ENCODE measurements at places on chromosomes 7 and 10.
A peak's percentile ranks its signal among the peaks of the same experiment; 100 is the strongest.

DNA sequence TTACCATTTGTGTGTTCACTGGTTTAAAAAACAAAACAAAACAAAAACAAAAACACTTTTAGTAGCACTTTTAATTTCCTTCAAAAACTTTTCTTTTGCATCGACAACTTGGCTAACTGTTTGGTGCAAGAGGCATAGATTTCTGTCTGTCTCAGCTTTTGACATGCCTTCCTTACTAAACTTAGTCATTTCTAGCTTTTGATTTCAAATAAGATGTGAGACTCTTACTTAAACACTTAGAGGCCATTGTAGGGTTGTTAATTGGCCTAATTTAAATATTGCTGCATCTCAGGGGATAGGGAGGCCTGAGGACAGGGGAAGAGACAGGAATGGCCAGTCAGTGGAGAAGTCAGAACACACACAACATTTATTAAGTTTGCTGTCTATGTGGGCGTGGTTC is 66.3 kb downstream of the AVL9 start:
- no peak for DNase-seq

- no peak for DNase-seq
Observed at GRCh38 chr7:106022193-106022821, 59.2 kb downstream of the CDHR3 start.

DNA sequence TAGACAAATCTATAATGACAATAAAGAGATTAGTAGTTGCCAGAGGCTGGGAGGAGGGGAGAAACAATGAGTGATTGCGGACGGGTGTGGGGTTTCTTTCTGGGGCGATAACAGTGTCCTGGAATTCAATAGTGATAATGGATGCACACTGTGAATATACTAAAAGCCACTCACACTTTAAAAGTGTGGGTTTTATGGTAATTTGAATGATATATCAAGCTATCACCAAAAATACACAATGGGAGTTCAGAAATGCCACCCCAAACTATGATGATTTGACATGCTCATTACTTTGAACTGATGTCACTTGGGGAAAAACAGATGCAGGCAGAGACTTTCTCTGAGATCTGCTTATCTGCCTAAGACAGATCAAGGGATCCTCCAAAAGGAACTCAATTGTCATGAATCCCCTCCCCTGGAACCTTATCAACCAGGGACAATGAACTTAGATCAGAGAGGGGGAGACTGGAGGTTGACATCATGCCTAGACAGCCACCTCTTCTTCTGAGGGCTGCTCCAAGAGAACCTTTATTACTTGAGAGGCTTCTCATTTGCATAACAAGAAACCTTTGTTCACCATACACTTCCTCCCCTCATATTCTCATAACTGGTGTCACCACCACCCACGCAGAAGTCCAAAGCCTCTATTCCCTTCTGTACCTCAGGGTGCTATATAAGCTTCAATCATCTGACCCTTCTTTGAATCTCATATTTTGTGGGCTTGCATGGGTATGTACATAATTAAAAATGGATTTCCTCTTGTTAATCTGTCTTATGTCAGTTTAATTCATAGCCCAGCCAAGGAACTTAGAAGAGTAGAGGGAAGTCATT is 14.8 kb upstream of the ZC3HAV1 start:
- no peak for DNase-seq

DNA sequence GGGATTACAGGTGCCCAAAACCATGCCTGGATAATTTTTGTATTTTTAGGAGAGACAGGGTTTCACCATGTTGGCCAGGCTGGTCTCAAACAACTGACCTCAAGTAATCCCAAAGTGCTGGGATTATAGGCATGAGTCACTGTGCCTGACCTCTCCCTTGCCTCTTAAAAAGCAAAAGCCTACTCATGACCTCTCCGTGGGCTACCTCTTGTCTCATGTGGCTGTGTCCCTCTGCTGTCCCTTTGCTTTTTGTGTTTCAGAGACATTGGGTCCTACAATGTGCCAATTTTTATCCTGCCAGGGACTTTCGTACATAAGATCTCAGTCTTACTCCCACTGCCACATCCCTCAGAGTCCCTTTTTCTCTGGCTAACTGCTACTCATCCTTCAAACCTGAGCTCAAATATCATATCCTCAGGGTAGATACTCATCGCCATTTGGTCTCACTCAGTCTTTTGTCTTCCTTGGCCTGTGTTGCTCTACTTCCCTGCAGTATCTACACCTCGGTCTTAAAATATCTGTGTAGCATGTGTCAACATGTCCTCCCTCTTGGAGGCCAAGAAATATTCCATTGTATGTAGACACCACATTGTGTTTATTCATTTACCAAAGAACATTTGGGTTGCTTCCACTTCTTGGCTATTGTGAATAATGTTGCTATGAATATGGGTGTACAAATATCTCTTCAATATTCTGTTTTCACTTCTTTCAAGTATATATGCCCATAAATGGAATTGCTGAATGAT is 465.0 kb upstream of the KLF6 start:
- no peak for DNase-seq

GRCh38 chr7:135914346-135914745 is 62.8 kb downstream of the MTPN start:
- no peak for DNase-seq

GRCh38 chr10:14625765-14626525 is 148.8 kb downstream of the FAM107B start:
- no peak for DNase-seq

GRCh38 chr7:28855538-28856217 is 102.5 kb downstream of the TRIL start:
- peak; percentile 80 for DNase-seq

- DNase-seq = no peak
Observed at GRCh38 chr7:47371733-47372368, 210.1 kb downstream of the TNS3 start.

Measured in AG09309 (cell line).